ENCODE measurements at places on chromosomes 5 and 9.
A peak's percentile ranks its signal among the peaks of the same experiment; 100 is the strongest.

DNA sequence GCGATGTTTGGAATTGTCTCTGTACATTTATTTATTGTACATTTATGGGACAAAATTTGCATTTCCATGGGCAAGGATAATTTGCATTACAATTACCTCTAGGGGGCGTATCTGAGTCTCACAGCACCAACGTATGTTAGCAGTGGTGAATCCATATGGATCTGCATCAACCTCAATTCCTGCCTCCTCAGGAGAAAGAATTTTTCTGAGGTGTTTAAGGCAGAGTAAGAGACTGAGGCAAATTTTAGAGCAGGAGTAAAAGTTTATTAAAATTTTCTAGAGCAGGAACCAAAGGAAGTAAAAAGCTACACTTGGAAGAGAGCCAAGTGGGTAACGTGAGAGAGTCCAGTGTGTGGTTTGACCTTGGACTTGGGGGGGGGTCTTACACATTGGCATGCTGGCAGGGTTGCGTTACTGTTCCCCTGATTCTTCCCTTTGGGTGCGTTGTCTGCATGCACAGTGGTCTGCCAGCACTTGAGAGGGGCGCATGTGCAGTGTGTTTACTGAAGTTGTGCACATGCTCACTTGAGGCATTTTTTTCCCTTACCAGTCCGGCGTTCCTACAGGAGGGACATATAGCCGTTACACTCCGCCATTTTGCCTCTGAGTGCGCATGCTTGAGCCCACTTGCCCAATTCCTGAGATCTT lies 21.0 kb upstream of the RAB14 start:
- DNase-seq = peak; percentile 85

DNA sequence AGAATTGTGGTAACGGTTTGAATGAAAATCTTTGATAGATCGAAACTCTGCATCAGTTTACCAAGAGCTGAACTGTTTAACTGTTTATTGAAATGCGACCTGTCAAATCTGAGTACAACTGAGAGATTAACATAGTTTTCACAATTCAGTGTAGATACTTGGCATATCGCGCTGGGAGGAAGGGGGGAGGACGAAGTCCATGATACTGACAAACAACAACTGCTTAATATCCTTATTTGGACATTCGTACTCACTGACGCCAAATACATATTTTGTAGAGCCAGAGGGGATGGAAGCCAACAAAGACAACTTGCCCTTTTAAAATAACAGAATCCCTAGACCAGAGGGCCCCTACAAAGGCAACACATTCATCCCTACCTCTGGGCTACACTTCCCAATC lies 93.2 kb downstream of the GLIS3 start:
- no peak for DNase-seq

GRCh38 chr9:72527801-72528195 lies 6.4 kb downstream of the TMC1 start:
- DNase-seq = peak; percentile 40

- DNase-seq = no peak
Observed at GRCh38 chr9:79698967-79699366, 127.2 kb downstream of the TLE4 start.

- DNase-seq = peak; percentile 13
Observed at GRCh38 chr9:78573205-78573604, 276.3 kb downstream of the PSAT1 start.

DNA sequence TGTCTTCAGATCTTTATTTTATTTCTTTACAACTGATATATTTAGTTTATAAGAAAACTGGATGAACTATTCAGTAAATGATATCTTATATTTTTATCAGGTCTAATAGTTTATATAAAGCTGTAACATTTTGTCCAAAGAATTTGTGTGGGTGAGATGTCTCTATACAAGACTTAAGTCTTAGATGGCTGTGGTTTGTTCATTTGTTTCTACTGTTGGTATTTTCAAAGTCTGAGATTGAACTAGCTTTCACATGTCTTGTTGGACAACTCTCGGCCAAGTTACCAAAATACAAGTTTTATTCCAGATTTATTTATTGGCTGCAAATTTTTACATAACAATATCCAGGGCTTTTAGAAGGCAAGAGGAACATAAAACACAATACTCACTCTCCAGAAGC lies 286.0 kb downstream of the NR2F1-AS1 start:
- no peak for DNase-seq

- peak; percentile 44 for DNase-seq
Observed at GRCh38 chr9:3962971-3963642, 336.8 kb downstream of the GLIS3 start.

- DNase-seq = no peak
Observed at GRCh38 chr9:125150349-125151245, 7.3 kb upstream of the SCAI start.

GRCh38 chr9:134861595-134862334 lies 18.8 kb upstream of the FCN2 start:
- no peak for DNase-seq

DNA sequence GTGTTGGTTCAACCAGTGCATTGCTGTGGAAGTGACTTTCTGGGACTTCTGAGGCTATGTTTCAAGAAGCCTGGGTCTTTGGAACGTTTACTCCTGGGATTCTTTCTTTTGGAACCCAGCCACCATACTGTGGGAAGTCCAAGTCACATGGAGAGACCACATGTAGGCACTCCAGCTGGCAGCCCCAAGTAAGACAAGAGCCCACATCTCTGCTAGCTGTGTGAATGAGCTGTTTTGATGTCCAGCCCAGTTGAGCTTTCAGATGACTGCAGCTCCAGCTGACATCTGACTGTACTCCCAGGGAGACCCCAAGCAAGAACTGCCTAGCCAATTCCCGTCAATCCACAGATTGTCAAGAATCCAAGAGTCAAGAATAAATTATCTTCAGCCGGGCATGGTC lies 60.1 kb upstream of the SPATA31D4 start:
- no peak for DNase-seq

GRCh38 chr5:32390819-32391591 lies 53.5 kb downstream of the ZFR start:
- DNase-seq = no peak

- no peak for DNase-seq
Observed at GRCh38 chr5:69270840-69271239, 36.2 kb downstream of the CDK7 start.

- DNase-seq = no peak
Observed at GRCh38 chr5:16886366-16886736, 49.7 kb downstream of the MYO10 start.

- peak; percentile 94 for DNase-seq
Observed at GRCh38 chr9:8401961-8402705, 602.6 kb upstream of the DMAC1 start.

DNA sequence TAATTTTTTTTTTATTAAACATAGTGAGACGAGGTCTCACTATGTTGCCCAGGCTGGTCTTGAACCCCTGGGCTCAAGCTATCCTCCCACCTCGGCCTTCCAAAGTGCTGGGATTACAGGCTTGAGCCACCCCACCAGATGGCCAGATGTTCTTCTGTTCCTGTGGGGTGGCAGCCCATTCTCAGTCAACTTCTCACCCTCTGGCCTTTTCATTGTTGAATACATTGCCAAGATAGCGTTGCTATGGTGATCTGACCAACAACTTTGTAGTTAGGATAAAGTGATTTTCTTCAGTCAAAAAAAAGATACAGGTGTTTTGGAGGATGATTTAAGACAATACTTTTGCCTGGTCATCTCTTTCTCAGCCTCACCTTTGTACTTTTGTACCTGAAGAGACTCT lies 109.1 kb downstream of the EGFLAM start:
- DNase-seq = no peak

GRCh38 chr5:35281613-35282012 lies 51.3 kb upstream of the PRLR start:
- DNase-seq = no peak

- no peak for DNase-seq
Observed at GRCh38 chr5:108925073-108925472, 177.4 kb downstream of the FER start.

GRCh38 chr5:172137046-172137445 lies 51.0 kb downstream of the STK10 start:
- DNase-seq = no peak

DNA sequence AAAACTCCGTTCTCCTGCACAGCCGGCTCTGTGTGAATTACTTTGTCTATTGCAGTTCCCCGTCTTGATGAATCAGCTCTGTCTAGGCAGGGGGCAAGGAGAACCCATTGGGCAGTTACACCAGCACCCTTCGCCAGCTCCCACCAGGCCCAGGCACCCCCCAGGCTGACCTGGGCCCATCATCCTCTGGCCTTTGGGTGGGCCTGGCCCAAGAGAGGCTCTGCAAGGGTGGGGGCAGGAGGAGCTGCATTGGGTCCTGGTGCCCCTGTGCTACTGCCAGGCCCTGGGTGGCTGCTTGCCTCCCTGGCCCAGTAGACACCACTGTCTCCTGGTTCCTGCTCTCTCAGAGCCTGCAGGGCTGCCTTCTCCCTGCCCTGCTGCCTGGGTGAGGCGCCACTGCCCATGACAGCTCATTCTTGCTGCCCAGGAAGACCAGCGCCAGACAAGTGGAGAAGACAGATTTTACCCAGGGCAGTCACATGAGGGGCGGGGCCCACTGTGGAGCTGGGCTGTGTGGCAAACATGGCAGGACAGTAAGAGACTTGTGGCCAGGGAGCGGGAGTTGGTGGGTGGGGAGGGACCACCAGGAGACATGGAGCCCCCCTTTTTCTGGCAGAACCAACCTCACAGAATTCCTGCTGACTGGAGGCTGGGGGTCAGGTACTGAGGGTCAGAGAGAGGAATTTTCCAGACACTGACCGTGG lies 67.2 kb downstream of the MRPL36 start:
- no peak for DNase-seq

DNA sequence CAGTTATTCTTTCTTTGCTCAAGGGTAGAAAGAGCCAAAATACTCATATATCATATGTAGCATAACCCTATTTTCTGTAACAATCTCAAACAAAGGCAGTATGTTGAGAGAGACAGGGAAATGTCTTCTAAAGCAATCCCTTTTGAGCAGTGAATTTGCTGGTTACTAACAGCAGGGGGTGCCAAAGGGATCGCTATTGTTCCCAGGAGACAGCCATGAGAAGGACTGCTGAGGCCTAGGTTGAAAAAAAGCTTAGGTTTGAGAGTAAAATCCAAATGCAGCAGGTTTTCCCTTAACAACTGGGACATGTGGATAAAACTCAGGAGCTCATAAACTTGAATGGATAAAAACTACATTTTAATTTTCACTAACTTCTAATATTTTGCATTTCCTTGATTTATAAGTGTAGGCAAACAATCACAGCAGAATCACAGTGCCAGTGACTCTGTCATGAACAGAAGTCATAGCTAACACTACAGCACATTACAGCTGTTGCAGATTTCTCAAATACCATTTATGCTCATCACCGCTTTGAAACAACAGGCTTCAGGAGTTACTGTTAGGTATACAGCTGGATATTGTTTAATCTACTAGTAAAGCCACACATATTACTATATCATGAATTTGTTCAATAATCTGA lies 148.4 kb downstream of the MAPKAP1 start:
- peak; percentile 80 for DNase-seq

GRCh38 chr5:136020383-136021015 lies 8.3 kb upstream of the TGFBI start:
- no peak for DNase-seq

- peak; percentile 39 for DNase-seq
Observed at GRCh38 chr5:133259199-133259997, 207.6 kb downstream of the HSPA4 start.

DNA sequence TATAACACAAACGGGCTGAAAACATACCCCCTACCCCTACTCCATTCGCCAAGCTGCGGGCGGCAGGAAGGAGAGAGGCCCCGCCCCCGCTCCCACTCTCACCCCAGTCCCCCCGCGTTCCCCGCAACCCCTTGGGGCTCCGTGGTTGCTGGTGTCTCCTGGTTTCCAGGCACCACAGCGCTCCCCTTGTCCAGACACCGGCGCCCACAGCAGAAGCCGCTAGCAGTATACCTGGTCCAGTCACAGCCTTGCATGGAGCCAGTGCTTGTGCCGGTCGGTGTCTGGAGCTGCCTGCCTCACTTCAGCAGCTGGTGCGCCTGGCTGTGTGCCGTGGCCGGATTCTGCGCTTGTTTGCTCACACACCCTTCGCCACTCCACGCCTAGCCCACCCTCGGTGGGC lies 240.5 kb upstream of the DAB2 start:
- DNase-seq = no peak

- DNase-seq = no peak
Observed at GRCh38 chr9:28976684-28977083, 1403.4 kb upstream of the C9orf72 start.

- no peak for DNase-seq
Observed at GRCh38 chr9:110999379-110999778, 38.9 kb downstream of the LPAR1 start.

- DNase-seq = no peak
Observed at GRCh38 chr5:53378190-53378589, 102.2 kb upstream of the FST start.

DNA sequence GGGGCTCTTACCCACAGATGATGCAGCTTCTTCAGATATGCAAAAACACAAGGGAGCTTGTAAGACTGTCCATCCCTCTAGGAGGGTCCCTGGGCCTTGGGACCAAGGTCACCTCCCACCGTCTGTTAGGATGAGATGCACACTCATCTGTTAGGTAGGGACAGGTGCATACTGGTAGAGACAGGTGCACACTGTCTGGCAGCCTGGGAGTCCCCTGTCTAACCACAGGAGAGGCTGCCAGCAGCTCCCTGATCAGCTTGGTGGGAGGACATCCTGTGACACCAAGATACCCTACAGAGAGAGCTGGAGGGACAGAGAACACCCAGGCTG lies 13.2 kb downstream of the TSPAN17 start:
- DNase-seq = no peak

DNA sequence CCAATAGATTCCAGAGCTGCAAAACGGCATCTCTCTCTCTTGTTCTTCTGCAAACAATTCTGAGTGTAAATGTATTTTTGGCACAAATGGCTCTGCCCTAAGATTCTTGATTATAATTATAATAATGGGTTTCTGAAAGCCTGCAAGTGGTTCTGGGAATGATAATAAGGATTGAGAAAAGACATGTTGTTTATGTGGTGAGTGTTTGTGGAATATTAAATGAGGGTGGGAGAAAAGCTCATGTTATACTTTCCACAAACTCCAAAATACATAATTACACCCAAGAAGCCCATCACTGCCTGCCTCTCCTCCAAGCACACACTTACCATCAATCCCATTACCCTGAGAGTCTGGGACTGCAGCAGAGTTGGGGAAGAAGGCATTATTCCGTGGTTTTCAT lies 460.0 kb upstream of the BRINP1 start:
- no peak for DNase-seq

DNA sequence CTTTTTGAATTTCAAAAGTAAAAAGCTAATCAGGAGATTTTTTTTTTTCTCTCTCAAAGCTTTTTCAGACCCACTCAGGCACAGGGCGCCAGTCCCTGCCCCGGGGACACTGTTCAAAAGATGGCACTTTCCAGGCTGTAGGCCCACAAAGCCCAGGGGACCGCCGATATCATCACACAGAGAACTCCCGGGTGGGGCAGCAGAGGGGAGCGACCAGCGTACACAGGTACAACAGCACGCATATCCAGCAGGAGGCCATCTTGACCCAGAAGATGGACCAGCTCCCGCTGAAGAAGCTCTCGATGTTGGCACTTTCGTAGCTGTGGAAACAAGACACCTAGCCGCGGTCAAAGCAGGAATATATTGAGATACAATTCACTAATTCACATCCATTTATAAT lies 108.3 kb downstream of the THBS4 start:
- DNase-seq = no peak

- DNase-seq = no peak
Observed at GRCh38 chr5:158026304-158027031, 167.5 kb upstream of the CLINT1 start.

GRCh38 chr9:74921737-74922136 lies 31.0 kb downstream of the C9orf40 start:
- no peak for DNase-seq
